ENCODE measurements at places on chromosomes 6 and 20.

DNA sequence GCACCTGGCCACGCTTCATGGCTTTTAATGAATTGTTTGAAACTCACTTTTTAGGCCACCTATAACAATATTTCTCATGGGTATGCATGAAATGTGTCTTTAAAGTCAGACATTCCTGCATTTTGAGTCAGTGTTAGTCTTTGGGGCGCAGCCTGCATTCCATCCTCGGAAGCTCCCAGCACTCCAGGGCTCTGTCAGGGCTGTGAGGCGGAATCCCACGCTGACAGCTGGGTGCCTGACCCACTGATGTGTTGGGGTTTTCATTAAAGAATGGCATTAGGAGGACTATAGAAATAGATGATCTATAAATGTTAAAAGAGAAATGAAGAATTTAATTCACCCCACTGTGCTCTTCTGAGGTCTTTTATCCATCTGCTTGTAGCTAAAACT lies 16.2 kb upstream of the CLDN20 start:
- no peak for DNase-seq

- no peak for DNase-seq
These were observed 118.9 kb upstream of the CEP162 start for GRCh38 chr6:84346372-84346771.

GRCh38 chr20:60512443-60512842 lies 554.2 kb downstream of the CDH26 start:
- DNase-seq, result no peak

- no peak for DNase-seq
These were observed 93.6 kb upstream of the AGPAT4 start for GRCh38 chr6:161367472-161367871.

GRCh38 chr20:32446301-32447100 lies 88.4 kb downstream of the ASXL1 start:
- DNase-seq, result no peak

DNA sequence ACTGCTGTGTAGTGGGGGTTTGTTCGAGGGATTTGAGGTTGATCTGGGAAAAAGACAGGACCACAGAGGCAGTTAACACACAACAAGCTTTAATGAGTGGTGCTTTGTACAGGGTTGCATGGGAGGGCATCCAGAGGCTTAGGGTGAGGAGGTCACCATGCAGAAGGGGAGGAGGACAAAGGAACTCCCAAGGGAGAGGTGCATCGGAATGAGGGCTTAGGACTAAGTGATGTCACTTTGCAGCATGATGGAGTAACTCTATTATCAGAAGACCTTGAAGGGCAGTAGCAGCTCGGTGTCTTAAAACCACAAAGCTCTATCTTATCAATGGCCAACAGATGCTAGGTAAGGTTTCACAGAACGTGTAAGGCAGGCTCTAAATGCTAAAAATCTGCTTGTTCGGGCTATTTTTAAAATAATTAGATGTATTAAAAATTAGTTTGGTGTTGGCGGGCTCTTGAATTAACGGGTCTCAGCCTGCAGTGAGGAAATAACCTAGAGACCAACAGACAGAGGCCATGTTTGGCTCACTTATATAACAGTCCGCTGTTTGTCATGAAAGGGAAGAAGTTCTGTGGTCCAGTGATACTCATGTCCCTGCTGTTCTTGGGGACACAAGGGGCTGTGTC lies 37.9 kb downstream of the MAN1A1 start:
- no peak for DNase-seq

GRCh38 chr20:46963196-46963529 lies 68.5 kb downstream of the EYA2 start:
- DNase-seq, result no peak

GRCh38 chr6:7910298-7910653 lies 312 bp downstream of the TXNDC5 start:
- no peak for DNase-seq

DNA sequence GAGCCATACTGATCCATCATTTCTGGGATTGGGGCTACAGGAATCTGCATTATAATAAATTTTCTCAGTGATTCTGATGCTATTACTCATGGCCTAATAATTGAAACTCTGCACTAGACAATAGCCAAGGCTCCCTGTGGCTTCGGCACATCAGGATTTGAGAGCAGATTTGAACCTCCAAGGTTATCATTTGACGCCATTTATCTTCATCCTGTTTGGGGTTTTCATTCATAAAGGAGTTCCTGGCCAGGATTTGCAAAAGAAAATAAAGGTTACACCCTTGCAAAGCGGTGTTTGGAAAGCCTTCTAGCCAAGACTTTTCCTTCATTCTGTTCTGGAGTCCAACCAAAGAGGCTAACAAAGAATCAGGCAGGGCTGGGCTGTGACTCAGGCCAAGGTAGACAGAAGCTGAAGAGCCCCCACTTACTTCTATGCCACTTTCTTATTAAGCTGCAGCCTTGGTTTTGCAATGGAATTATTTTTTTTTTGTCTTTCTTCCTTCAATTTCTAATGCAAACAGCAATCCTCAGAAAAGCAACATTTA lies 330.1 kb downstream of the DHX35 start:
- no peak for DNase-seq

DNA sequence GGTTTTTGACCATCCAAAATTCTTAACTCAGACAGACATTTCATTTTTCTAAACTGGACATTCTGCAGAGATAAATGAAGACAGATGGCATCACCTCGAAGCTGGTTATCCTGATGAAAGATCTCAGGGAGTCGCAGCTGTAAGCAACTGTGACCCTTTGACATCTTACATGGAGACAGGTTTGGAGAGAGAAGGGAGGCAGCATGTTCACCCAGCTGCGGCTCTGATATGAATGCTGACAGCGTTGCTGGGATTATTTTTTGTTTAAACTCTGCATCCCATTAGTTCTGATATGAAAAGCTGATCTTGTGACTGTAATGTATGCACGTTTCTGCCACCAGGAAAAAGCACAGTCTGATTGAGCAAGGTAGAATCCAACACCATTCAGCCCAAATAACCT lies 89.4 kb downstream of the C6orf118 start:
- no peak for DNase-seq

Data from NCI-H2029 treated with DMSO at 0.1 percent for 48 hours (cell line).